ENCODE measurements at places on chromosomes 2 and 18.
A peak's percentile ranks its signal among the peaks of the same experiment; 100 is the strongest.

DNA sequence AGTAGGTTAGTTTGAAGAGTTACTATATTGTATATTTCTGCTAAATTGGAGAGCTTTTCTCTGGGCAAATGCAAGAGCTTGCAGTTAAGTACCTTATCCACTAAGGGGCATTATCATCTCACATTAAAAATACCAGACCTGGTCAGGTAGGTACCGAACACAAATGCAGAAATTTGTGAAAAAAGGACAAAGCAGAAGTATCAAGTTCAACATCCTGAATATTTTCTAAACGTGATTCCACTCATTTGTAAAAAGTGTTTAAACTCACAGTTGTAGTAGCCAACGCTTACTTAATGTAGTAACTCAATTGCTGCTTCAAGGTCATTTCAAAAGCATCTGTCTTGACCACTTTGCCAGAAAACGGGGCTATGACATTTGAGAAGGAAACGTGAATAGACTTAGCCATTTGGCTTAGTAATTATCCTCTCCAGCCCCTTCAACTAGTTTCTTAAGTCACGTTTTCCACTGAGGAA lies 52.1 kb downstream of the CYRIA start:
- no peak for DNase-seq

DNA sequence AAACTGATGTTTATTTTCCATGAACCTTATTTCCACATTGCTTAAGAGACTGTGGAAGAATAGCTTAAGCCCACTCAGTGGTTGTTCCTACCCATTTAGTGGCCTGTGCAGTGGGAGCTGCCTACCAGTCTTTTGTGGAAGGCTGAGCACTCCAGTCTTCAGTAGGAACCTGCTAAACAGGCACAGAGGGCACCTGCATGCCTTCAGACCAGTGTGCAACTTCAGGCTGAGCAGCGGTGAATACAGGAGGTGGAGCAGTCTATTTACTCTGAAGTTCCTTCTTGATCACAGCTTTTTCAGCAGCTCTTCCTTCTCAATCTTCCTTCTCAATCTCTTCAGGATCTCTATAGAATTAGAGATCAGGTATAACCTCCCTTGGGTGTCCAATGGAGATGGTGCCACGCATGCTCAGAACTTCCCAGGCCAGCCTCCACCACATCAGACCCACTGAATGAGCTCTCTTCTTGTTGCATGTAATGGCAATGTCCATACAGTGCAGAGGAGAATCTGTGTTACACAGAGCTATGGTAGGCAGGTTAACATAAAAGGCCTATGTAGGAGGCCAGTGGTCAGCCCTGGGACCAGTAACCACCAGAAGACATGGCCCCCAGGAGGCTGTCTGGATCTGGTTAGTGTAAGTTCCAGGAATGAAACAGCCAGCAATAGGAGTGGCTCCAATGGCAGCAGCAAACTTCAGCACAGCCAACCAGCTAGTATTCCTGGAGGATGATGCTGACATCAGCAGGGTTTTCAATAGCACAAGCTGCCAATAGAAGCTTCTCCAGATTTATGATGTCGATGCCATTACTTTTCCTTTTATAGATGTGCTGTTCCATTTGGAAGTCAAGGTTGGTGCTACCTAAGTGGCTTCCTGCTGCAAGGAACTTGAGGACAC lies 47.9 kb upstream of the MAT2A start:
- no peak for DNase-seq

DNA sequence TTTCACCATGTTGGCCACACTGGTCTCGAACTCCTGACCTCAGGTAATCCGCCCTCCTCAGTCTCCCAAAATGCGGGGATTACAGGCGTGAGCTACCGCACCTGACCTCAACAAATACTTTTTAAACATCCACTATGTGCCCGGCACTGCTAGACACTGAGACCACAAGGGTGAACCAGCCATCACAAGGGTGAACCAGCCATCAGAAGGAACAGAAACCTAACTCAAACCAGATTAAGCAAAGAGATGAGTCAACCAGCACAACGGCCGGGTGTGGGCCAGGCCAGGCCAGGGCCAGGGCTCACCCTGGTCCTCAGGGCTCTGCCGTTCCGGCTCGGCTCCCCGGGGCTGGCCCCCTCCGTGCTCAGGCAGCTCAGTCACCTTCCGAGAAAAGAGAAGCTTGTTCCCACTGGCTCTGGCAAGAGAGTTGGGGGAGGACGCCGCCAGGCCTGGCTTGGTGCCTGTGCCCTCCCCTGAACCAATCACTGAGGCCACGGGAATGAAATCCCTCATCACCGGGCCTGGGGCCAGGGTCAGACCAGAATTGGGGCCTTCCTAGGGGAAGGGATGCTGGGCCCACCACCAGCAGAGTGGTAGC lies 4.4 kb downstream of the TEX44 start:
- no peak for DNase-seq

DNA sequence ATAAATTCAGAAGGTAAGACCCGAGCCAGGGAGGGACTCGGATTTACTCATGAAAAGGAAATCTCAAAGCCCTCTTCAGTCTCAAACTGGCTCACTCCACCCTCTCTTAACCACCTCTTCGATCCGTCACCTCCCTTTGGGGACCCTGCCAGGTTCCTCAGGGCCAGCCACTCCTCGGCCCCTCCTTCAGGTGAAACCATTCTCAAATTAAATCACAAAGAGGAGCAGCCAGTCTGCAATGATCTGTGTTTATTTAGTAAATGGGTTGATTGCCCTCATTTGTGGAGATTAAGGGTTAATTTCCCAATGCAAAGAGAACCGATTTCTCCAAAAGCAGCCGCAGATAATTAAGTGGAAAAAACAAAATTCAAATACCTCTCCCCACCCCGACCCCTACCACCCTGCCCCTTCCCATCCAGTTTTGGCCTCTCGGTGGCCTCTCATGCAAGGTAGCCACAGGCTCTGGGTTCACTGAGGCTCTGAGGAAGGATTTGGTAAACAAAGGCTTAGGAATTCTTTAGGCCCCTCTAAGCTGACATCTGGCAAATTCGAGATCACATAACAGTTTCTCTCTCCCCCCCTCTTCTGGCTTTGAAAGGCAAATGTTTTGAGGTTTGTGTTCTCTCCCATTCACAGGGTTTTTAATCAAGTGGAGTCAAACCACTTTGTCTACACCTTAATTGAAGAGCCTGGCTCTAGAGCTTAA lies 10.3 kb upstream of the FZD7 start:
- no peak for DNase-seq

DNA sequence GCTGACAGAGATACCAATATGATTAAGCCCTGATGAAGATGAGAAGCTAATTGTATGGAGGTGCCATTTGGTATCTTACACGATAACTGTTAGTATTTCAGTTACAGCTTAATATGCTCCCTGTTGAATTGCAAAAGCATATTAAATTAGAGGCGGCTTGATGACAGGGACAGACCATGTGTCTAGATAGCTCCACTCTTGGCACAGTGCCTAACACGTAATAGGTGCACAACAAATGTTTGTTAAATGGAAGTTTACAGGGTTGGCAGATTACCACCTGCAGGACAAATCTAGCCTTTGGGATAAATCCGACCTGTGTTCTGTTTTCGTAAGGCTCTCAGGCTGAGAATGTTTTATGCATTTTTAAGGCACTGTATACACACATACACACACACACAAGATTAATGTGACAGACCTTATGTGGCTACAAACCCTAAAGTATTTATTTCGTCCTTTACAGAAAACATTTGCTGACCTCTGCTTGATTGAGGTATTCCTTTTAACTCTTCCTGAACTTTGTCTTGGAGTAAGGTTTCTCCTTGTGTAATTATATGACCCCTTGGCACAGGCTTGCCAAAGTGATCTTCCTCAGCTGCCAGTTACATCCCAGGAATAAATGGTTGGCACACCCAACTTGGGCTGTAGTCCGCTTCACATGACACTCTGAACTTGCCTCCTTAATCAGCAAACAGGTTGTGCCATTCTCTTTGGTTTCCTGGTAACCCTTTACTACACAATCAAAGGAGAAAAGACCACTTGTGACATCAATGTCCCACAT lies 348.9 kb downstream of the HRH4 start:
- DNase-seq: no peak

DNA sequence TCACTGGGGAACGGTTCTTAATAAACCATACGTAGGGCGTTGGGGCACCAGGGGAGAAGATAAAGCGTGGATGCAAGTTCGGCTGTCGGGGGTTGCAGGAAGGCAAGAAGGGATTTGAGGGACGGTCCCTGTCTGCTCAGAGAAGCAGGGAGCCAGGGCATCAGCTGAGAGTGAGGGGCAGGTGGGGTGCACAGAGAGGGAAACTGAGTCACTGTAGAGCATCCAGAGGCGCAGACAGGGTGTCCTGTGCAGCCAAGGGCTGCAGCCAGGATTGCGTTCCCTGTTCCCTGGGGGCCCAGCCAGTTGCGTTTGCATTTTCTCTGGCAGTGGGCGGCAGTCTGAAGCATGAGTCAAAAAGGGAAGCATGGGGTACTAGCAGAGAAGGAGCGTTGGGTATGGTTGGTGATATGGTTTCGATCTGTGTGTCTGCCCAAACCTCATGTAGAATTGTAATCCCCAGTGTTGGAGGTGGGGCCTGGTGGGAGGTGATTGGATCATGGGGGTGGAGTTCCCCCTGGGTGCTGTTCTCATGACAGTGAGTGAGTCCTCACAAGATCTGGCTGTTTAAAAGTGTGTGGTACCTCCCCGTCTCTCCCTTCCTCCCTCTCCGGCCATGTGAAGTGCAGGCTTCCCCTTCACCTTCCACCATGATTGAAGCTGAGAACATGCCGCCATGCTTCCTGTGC lies 202.9 kb downstream of the NDUFA10 start:
- DNase-seq: peak; percentile 19

DNA sequence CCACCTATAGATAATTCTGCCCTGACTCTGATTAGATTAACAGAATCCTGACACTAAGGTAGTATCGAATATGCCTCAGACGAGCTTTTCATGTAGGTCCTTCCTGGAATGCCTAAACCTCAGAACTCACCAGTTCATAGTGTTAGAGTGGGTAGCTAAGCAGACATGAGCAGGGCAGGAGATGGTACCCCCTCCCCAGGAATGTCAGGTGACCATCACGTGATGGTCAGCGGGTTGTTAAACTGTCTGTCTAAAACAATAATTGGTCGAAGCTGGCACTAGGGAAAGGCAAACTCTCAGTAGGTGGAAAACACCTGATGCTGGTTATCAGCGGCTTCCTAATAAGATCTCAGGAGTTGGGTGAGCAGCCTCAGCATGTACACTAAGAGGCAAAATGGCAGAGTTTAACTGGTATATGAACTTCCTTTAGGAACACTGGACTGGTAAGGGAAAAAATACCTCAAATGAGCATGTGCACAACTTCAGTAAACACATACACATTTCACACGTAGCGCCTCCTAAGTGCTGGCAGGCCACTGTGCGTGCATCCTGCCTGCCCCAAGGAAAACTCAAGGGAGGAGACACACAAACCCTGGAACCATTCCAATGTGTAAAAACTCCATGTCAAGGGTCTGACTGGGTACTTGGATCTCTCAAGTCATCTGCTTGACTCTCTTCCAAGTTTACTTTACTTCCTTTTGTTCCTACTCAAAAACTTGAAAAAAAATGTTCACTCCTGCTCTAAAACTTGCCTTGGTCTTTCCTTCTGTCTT lies 339.5 kb downstream of the GULP1 start:
- no peak for DNase-seq

DNA sequence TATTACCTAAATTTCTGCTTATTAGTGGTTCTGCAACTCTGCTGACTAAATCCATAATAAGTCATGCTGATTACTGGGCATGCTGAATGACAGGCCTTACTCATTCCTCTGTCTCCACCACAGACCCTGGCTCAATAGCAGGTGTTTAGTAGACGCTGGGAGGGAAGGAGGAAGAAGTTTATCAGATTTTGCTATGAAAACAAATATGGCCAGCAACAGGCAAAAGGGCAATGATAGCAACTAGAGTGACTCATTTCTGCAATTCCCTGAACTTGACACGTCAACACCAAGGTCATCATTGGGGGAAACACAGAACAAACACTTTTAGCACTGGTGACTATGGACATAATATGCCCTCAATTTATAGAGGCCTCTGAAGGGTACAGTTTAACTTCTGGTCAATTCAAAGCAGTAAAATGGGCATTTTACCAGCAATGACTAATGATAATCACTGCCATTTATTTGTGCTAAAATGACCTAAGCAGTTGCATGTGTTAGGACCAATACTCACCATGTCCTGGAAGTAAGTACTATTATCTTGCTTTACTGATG lies 35.2 kb downstream of the TMEM163 start:
- no peak for DNase-seq

GRCh38 chr2:237873897-237874551 lies 14.6 kb downstream of the RAMP1 start:
- no peak for DNase-seq

- DNase-seq: no peak
These were observed 91.7 kb upstream of the HNMT start for GRCh38 chr2:137872577-137872976.

- no peak for DNase-seq
These were observed 71.8 kb downstream of the ID2 start for GRCh38 chr2:8753609-8754008.

DNA sequence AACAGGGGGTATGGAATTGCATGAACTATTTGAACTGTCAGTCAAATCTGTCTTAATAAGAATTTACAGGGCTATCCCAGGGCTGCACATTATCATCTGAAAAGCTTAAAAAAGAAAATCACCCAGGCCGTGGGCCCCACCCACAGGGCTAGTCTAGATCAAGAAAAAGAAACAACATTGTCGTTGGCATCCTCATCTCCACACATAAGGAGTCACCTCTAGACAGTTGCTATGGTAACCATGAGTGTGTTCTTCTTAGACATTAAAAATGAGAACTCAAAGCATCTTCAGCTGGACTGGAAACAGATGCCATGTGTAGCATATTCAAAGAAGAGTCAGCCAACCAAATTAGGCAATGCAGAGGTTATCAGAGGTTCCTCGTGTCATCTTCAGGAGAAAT lies 72.3 kb upstream of the CPO start:
- DNase-seq: no peak

All from stimulated activated CD4-positive, alpha-beta T cell treated with anti-CD3 and anti-CD28 coated beads, Interleukin-2, amount 100 ng/mL, for 24 hours (primary cell).